ENCODE measurements at places on chromosomes 11 and 22.

DNA sequence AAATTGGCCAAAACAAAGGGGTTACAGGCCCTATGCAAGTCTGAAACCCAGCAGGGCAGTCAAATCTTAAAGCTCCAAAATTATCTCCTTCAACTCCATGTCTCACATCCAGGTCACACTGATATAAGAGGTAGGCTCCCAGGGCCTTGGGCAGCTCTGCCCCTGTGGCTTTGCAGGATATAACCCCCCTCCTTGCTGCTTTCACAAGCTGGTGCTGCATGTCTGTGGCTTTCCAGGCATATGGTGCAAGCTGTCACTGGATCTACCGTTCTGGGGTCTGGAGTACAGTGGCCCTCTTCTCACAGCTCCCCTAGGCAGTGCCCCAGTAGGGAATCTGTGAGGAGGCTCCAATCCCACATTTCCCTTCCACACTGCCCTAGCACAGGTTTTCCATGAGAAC lies 519.6 kb downstream of the ETS1 start:
- no peak for DNase-seq

- DNase-seq, result no peak
These were observed 132.0 kb downstream of the MRTFA start for GRCh38 chr22:40504285-40505249.

DNA sequence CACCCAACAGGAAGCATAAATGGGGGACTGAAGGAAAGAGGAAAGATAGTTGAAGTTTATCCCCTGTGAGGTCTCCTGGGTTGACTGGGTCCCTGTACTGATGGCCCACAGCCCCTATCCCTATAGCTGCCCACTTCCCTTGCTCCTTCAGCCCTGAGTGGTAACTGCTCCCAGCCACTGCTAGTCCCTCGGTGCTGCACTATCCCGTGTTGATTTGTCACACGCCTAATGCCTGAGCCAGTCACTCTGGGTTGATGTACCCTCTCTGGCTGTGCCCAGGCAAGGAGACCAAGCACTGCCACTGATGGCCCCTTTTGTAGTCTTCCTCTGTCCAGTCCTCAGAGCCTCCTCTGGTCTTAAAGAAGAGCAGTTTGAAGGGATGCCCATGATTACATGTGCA lies 9.6 kb downstream of the GDPD5 start:
- DNase-seq, result no peak

DNA sequence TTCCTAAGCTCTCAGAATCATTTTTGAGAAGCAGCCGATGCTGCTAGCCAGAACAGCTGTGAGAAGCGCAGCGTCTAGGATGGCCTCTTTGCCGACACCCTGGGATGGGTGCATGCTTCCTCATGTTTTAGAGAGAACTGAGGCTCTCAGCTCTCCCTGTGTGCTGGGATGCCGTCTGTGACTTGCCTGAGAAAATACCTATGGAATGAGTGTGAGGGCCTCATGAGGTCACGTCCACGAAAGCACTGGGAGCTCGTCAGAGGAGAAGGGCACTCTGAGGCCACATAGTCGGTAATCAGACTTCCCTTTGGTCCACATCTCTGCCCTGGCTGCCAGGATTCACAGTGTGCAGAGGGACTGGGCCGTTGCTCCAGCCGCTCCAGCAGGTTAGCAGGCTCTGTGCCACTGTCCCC lies 54.7 kb downstream of the MICAL3 start:
- DNase-seq, result no peak

DNA sequence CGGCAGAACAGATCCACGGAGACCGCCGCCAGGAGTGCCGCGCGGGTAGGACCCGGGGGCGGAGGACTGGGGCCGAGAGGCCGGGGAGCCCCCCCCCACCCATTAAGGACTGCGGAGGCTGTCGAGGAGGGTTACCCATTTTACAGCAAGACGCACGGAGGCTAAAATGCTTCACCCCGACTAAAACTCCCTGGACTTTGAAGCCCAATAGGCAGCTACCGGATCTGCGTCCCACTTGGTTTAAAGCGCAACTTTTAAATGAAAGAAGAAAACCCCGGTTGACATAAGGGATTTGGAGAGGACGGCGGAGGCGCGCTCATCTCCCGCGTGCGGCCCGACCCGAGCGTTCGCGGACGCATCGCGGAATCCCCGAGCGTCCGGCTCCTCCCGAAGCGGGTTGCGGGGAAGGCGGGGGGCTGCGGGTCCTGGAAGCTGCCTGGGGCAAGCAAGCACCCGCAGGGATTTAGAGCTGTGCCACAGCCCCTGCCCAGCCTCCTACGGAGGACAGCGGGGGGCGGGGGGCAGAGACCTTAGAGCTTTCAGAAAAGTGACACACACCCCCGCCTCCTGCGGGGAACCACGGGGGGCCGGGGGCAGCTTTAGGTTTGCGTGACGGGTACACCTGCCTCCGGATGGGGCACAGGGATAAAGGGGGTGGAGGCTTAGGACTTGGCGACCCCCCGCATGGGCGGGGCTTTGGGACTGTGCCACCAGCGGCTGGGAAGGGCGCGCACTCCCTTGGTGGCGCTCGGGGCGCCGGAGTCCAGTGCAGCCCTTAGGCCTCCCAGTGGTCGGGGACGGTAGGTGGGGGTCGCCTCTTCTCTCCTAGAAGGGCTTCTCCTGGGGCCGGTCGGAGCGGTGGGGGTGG lies 760 bp upstream of the CELSR1 start:
- DNase-seq, result no peak

DNA sequence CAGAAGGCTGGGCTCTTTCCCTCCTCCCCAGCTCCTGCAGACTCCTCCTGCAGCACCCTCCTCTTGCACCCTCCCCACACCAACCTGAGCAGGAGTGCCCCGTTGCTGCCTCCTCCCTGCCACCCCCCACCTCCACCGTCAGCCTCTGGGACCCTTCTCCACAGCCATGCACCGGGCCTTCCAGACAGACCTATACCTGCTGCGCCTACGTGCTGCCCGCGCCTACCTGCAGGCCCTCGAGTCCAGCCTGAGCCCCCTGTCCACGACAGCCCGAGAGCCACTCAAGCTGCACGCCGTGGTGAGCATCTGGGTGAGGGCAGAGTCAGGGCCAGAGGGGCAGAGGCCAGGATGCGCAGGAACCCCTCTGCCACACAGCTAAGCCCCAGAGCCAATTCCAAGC lies 16.2 kb downstream of the ZDHHC24 start:
- no peak for DNase-seq

GRCh38 chr11:43567396-43567975 lies 113.1 kb upstream of the HSD17B12 start:
- DNase-seq, result no peak

- no peak for DNase-seq
These were observed 44.3 kb downstream of the KCNQ1 start for GRCh38 chr11:2489083-2489482.

GRCh38 chr11:18106688-18107087 lies 806 bp upstream of the SAAL1 start:
- no peak for DNase-seq

GRCh38 chr22:44028091-44028490 lies 4.0 kb downstream of the PARVB start:
- no peak for DNase-seq

GRCh38 chr22:46040471-46041465 lies 63.8 kb upstream of the WNT7B start:
- no peak for DNase-seq

- DNase-seq, result no peak
These were observed at the start of gene OR52K1 for GRCh38 chr11:4482445-4482844. TSS of gene OR52K1 (plus strand) at chr11:4482646. CDS start at chr11:4488901, 6,255 bp downstream.

- DNase-seq, result no peak
These were observed 884 bp downstream of the CENATAC start for GRCh38 chr11:118998822-118999221.

- no peak for DNase-seq
These were observed 8.8 kb downstream of the KREMEN1 start for GRCh38 chr22:29081517-29082236.

GRCh38 chr11:37026741-37027140 lies 428.7 kb upstream of the RAG2 start:
- no peak for DNase-seq

Measured in CD4-positive, CD25-positive, alpha-beta regulatory T cell (primary cell).